ENCODE measurements at places on chromosomes 7 and 10.

GRCh38 chr7:158573310-158573709 is 14.3 kb downstream of the PTPRN2 start:
- no peaks in the 10 kb centered on the region for H3K4me1 ChIP-seq
- H3K36me3 ChIP-seq: no peaks in the 10 kb centered on the region
- no peak for DNase-seq
- H3K27me3 ChIP-seq: peaks cover 33% of the 10 kb centered on the region

DNA sequence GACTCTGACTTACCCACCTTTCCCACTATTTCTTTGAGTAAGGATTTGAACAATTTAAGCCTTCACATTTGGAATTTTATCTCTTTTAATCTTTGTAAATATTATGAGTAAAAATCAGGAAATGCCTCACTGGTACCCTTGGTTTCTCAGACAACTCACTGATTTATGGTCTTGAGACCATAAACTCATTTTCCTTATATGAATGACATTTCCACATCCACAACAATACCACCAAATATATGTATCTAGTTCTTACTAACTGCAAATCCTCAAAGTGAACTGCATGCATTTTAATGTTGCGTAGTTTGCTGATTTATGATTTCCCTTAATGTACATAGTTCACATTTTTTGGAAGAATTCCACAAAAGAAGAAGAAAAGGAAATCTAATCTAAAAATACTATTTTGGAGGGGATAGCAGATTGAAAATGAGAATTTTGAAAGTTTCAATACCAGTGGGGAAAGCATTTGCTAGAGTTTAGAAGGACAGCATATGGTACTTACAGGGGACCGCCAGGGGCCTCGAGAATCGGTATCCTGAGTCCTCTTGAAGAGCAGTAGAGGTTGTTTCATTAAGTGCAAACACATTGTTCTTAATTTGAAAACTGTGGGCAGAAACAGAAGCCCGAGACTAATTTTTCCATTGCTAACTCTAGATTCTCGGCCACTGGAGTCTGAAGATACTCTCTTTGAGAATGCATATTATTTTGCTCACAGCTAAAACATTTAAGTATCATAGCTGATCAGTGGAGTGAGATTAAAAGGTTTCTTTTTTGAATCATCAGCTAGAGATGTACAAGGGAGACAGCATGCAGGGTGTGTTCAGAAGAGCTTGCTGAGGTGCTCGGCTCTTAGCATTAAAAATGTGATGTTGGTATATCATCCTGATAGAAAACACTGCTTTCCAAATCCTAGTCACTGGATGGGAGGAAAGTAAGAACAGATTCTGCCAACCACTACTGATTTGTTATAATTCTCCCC is 964.0 kb downstream of the GATA3 start:
- peak overlapping the region; percentile 29 for H3K4me3 ChIP-seq
- no peak for DNase-seq
- peaks cover 76% of the 10 kb centered on the region for H3K4me1 ChIP-seq
- H3K36me3 ChIP-seq: no peaks in the 10 kb centered on the region
- H3K27ac ChIP-seq: peak overlapping the region; percentile 94

- no peaks in the 10 kb centered on the region for H3K36me3 ChIP-seq
- no peak overlapping the region for H3K4me3 ChIP-seq
- DNase-seq: no peak
- no peaks in the 10 kb centered on the region for H3K4me1 ChIP-seq
- H3K27me3 ChIP-seq: peaks cover 35% of the 10 kb centered on the region
Measured at GRCh38 chr10:33524966-33525365, 190.5 kb upstream of the NRP1 start.

GRCh38 chr7:72429316-72429715 is 17.2 kb upstream of the CALN1 start:
- no peaks in the 10 kb centered on the region for H3K36me3 ChIP-seq
- DNase-seq: no peak
- no peaks in the 10 kb centered on the region for H3K4me1 ChIP-seq
- no peaks in the 10 kb centered on the region for H3K27me3 ChIP-seq

DNA sequence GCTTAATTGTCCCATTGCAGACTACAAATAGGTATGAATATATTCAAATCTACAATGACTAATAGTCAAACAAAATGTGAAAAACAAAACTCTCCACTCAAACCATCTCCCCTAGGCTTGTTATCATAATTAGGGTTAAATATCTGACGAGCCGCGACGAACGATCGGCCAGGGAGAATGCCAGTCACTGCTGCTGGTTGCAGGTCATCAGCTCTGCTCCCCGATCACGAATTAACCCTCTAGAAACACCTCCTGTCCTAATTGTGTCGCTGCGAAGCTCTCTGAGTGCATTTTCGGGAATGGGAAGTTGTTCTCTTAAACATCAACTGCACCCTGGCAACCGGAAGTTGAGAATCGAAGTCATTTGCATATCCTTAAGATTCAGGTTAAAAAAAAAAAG is 167.3 kb downstream of the TCERG1L start:
- H3K4me3 ChIP-seq: no peak overlapping the region
- no peaks in the 10 kb centered on the region for H3K27me3 ChIP-seq

Measured in activated T-cell treated with anti-CD3 and anti-CD28 coated beads, Interleukin-2, amount 50 U/mL, for 72 hours (primary cell).